ENCODE measurements at places on chromosomes 2 and 18.
A peak's percentile ranks its signal among the peaks of the same experiment; 100 is the strongest.

- DNase-seq, result no peak
These were observed 62.5 kb downstream of the GNAL start for GRCh38 chr18:11751341-11752115.

- DNase-seq, result no peak
These were observed 127.6 kb upstream of the SERPINE2 start for GRCh38 chr2:224166654-224167053.

GRCh38 chr18:29779096-29779495 is 1263.4 kb downstream of the DSC3 start:
- peak; percentile 16 for DNase-seq

DNA sequence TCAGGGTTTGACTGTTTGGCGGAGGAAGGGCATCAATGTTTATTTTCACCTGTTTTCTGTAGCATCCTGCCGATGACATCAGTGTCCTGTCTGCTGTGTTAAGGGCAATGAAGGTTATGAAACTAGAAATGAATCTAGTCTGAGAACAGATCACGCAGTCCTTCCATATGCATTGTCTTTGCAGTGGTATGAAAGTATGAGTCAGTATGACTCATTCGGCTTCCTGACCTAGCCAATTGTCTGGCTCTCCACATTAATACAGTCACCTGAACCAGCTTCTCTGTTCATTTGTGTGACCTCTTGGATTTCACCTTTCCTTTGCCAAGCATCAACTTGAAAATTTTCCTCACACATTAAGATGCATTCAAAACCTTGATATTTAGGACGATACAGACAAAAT is 353.8 kb downstream of the RND3 start:
- DNase-seq, result peak; percentile 83

DNA sequence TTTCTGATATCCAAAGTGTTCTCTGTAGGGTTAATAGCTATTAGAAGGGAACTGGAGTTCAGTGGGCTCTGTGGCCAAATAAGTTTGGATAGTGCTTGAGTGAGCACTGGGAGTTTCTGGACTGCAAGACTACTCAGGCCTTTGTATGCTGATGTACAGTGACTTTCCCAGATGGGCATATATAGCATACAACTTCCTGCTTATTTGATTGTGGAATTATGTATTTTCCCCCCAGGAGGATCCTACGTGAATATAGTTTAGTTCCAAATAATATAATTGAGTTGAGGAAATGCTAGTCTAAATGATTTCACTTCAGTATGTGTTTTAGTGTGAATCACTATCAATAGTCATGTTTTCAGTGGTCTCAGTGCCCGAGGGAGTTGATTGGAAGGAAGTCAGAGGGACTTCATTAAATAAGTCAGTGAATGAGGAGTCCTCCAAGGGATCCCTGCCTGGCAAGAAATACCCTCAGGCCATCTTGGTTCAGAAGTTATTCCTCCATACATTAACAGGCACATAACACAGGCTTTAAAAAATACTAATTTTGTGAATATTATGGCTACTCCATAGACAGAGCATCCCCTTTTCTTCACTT is 251.4 kb downstream of the PRKCE start:
- no peak for DNase-seq

DNA sequence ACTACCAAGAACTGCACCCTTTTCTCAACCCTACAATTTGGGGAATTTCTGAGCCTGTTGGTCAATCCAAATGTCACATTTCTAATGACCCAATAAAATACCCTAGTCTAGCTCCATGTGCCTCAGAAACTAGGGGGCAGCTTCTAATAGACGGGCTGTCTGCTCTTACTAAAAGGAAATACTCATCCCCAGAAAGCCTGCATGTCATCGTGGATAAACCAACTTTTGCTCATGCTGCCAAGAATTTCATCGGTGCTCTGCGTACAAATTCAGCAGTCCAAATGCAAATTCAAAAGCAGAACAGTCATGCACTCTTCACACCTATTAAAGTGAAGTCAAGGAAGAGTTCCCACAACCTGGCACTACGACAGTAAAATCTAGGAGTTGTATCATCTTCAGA is 377.3 kb downstream of the LNPK start:
- no peak for DNase-seq

Data from cardiac muscle cell (in vitro differentiated cells and primary cell).